ENCODE measurements at places on chromosomes 6 and 20.

GRCh38 chr6:42551217-42551616 lies 12.6 kb upstream of the UBR2 start:
- DNase-seq: no peak

DNA sequence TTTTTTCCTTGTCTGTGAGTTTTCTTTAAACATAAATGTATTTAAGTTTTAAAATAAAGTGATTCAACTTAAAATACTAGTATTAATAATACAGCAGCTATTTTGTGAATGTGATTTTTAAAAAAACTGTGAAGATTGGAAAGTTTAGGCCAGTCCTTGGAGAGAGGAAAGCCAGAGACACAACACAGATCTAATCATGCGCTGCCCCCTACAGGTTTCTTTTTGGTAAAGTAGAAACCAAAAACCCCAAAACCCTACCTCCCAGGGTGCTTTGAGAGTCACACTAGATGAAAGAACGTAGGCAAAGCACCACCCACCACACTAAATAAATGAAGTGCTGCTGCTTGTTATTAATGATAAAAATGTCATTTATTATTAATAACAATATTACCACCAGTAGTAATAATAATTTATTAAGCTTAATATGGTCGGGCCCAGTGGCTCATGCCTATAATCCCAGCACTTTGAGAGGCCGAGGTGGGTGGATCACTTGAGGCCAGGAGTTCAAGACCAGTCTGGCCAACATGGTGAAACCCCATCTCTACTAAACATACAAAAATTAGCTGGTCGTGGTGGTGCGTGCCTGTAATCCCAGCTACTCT lies 33.7 kb downstream of the SLC9A8 start:
- peak; percentile 52 for DNase-seq

GRCh38 chr6:74973591-74973990 lies 232.3 kb downstream of the COL12A1 start:
- DNase-seq: no peak

DNA sequence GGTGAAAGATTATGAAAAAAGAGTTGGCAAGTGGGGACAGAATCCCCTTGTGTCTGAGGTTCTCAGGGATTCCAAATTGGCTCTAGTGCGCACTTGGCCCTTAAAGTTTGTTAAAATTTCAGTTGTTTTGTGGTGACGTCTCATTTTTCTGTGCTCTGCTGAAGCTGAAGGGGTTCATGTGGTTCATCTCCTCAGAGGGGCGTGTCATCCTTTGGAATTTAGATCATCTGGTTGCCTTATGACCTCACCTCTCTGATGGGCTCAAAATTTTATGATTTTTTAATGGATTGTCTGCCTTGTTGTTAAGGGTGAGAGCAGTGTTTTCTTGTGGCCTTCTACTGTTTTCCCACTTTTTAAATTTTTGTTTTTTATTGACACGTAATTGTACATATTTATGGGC lies 20.3 kb downstream of the CYB5R4 start:
- DNase-seq: no peak

- DNase-seq: no peak
These were observed 84.8 kb upstream of the MPC1 start for GRCh38 chr6:166467436-166468000.

DNA sequence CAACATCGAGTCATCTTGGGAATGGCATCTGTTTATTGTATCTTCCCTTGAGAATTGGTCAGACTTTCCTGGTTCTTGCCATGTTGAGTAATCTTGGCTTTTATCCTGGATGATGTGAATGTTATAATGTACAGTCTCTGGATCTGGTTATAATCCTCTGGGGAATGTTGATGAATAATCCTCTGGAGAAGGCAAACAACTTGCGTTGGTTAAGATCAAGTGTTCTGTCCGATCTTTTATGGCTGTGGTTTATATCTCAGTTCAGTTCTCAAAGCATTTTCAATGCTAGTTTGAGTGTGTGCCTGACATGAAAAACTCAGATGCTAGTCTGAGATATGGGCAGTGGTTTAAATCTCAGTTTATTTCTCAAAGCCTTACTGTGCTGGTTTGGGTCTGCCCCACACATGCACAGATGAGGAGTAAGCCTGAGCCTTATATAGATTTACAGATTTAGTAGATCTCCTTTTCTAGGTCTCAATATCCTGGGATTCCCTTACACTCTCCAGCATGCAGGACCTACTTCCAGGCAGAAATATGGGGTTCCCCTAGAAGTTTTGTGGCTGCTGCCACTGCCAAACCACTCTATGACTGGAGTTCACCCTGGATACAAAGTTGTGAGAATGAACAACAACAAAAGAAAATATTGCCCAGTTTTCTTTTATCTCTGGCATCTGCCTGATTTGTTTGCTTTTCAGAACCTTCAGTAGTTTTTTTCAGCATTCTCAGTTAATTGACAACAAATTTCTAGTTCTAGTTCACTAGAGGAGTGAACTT lies 191.8 kb upstream of the MAN1A1 start:
- no peak for DNase-seq

DNA sequence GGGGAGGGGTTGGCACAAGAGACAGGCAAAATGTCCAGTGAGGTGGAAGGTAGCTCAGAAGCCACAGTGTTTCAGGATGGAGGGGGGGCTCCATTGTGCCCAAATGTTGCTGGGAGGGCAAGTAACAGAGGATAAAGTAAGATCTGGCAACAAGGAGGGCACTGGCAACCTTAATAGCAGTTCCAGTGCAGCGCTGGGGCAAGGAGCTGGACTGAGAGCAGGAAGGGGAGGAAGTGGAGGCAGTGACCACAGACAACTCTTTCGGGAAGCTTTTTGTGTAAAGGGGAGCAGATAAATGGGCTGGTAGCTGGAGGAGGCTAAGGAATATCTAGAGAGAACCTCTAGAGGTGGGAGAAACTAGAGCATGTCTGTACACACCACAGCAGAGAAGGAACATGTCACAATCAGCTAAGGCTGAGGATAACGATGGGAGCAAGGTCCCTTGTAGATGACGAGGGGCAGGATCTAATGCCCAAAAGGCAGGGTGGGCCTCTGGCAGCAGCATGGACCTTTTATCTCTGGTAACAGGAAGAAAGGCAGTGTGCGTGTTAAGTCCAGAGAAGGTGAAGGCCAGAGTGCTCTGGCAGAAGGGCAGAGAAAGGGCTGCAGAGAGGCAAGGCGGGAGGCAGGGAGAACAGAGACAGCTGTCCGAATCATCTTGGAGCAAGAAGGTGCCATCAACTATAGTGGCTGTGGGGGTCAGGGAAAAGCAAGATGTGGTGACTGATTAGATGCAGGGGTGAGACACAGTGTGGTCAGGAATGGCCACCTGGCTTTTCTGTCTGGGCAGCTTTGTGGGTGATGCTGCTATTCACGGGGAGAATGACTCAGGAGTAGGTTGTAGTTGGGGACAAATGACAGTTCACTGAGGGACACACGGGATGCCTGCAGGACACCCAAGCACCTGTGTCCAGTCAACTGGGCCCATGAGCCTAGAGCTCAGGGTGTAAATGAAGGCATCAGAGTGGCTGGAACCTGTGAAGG lies 17.4 kb downstream of the TMEM242 start:
- no peak for DNase-seq

DNA sequence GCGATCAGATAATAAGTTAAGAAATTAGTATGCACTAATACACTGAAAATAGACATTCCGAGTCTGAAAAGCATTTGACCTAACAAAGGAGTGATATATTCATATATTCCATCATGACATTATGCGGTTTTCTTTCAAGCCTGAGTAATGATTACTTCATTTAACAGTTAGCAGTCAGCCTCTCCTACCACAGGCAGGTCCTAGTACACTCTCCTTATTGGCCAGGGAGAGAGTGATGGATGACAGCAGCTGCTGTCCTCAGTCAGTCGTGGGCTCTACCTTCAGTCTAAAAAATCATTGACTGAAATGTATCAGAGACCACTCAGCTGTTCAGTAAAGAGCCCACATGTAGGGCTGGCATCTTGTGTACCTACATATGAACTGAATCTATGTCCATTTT lies 33.2 kb upstream of the VGLL2 start:
- DNase-seq: no peak

DNA sequence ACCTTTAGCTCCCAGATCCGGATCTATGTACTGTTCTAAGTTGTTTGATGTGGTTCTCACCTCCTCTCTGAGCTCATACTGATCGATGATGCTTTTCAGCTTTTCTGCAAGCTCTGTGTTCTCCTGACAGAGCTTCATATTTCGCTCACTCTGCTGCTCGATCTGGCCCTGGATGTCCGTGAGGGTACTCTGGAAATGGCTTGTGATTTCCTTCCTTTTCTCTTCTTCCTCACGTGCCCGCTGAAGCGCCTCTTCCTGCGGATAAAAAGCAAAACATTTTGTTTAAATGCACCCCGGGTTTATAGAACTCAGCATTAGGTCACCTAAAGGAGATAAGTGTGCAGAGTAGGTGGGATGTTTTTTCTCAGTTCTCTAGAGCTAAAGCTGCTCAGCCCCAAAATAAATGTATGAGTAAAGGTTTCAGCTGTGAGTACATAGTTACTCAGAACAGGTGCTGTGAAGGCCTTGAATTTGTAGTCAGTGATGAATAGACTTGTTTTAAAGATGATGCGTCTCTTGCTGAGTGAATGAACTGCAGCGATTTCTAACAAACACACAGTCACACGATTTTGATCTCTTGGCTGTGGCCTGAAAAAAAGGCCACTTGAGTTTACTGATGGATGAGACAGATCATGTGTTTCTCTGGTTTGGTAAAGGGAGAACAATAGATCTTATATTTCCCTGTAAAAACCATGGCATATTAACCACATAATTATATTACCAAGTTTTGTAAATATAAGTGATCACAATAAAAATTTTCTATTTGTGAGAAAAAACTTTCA lies 29.1 kb downstream of the TXLNB start:
- peak; percentile 4 for DNase-seq

DNA sequence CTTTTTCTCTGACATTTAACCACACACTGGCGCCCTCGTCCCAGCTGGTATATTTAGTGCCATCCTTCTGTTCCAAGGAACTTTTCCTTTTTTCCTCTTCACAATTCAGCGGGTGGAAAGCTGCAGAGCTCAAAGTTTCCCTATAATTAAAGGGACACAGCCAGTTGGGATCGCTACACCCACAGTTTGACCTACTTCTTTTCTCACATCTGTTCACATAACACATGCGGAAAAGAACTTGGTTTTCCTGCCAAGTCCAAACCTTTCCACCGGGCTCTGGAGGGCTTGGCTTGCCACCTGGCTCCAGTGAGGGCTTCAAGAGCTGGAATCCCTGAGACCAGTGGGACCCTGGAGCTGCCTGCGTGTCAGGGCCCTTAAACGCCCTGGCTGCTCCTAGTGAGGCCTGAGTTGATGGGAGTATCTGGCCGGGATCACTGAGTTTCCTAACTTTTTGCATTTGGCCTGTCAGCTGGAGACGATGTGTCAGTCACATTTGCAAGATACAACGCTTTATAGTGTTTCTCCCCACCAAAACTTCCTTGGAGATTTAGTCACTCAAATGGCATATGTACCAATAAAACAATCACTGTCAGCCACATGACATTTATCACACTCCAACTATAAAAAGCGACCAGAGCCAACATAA lies 176.0 kb downstream of the SASH1 start:
- no peak for DNase-seq

DNA sequence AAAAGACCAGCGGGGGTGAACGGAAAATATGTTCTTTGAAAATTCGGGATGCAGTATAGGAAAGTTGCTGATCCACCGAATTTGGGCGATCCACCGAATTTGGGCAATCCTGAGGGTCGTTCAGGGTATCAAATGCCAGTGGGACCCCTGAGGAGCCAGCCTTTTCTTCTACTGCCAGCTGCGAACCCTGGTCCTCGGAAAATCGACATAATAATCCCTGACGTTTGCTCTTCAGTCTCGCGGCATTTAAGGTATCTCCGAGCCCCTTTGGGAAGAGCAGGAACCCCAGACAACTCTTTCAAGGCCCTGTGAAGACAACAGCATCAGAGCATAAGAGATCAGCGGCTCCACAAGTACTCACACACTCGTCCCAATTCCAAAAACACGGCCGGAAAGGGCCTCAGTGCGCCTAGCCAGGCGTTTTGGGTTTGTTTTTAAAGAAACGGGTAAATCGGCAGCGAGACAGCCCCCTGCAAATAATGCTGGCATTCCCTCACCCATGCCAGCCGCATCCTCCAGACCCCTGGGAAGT lies 1.0 kb downstream of the SIM1 start:
- DNase-seq: no peak

DNA sequence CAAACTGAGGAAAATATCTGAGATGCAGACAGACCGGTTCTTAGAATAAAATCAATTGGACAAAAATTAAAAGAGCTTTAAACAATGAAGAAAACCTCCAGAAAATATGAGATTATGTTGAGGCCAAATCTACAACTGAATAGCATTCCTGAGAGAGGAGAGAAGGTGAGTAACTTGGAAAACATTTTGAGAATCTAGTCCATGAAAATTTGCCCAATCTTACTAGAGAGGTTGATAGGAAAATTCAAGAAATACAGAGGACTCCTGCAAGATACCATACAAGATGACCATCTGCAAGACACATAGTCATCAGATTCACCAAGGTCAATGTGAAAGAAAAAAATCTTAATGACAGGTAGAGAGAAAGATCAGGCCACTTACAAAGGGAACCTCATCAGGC lies 437.7 kb upstream of the ADGRB3 start:
- DNase-seq: no peak

DNA sequence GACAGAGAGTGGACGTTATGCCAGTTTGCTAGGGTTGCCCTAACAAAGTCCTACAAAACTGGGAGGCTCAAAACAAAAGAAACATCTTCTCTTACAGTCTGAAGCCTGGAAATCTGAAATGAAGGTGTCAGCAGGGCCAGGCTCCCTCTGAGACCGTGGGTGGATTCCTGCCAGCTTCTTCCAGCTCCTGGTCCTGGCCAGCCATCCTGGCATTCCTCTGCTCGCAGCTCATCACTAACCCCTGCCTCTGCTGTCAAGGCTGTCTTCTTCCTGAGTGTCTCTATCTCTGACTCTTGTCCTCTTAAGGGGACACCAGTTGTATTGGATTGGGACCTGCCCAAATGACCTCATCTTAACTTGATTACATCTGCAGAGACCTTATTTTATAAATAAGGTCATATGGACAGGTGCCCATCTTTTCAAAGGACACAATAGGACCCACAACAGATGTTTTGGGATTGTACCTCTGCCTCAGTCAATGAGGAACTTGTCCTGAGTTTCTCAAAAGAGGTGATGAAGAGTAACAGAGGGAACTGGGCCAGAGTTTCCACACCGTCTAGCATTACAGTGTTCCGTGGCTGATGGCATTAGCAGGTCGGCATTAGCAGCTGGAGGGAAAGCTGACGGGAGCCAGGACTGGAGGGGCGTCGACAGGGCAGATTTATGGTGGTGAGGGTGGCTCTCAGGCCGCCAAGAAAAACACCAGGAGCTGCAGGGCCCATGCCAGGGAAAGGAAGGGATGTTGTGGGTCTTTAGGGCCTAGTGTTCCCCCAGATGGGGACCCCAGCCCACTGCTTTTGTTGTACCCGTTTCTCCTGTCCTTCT lies 157.3 kb downstream of the TBXT start:
- no peak for DNase-seq

- no peak for DNase-seq
These were observed 117.5 kb downstream of the EYA4 start for GRCh38 chr6:133358574-133359150.

GRCh38 chr6:24504287-24504648 lies 9.5 kb downstream of the ALDH5A1 start:
- DNase-seq: no peak

All from effector CD4-positive, alpha-beta T cell (primary cell).